ENCODE measurements at places on chromosomes 3 and 15.

GRCh38 chr3:109430911-109431563, 93.7 kb upstream of the DPPA4 start:
- DNase-seq, result no peak

GRCh38 chr15:60972301-60972700, 256.8 kb downstream of the RORA start:
- DNase-seq, result no peak

DNA sequence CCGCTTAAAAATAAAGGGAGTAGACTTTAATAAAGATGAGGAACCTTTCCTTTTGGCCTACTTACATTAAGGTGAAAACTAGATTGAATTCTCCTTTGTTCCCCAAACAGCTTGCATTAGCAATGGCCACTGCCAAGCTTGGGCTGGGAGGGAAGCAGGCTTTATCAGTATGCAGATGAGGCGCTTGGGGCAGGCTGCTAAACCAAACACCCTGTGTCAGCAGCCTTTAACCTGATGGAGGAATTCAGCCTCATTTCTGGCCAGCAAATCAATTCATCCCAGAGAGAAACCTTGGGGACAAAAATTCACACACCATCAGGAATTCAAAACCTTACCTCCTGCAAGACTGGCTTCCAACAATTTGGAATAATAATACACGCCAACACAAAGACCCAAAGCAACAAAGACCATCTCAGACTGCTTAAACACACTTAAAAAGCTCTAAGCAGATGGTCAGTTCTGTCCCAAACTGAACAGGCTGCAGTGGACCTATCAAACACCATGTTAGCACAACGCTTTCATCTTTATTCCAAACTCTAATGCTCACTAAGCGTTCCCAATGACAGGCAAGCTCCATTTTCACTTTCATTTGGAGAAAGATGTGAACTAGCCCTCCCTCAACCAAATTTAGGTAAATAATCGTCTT, 255.1 kb upstream of the CMC1 start:
- DNase-seq, result no peak

GRCh38 chr3:98534734-98535133, 3.0 kb downstream of the GPR15 start:
- no peak for DNase-seq

GRCh38 chr15:52171807-52172206, 19.4 kb downstream of the GNB5 start:
- DNase-seq, result no peak

- no peak for DNase-seq
Observed at GRCh38 chr3:161689584-161690298, 193.1 kb downstream of the OTOL1 start.

DNA sequence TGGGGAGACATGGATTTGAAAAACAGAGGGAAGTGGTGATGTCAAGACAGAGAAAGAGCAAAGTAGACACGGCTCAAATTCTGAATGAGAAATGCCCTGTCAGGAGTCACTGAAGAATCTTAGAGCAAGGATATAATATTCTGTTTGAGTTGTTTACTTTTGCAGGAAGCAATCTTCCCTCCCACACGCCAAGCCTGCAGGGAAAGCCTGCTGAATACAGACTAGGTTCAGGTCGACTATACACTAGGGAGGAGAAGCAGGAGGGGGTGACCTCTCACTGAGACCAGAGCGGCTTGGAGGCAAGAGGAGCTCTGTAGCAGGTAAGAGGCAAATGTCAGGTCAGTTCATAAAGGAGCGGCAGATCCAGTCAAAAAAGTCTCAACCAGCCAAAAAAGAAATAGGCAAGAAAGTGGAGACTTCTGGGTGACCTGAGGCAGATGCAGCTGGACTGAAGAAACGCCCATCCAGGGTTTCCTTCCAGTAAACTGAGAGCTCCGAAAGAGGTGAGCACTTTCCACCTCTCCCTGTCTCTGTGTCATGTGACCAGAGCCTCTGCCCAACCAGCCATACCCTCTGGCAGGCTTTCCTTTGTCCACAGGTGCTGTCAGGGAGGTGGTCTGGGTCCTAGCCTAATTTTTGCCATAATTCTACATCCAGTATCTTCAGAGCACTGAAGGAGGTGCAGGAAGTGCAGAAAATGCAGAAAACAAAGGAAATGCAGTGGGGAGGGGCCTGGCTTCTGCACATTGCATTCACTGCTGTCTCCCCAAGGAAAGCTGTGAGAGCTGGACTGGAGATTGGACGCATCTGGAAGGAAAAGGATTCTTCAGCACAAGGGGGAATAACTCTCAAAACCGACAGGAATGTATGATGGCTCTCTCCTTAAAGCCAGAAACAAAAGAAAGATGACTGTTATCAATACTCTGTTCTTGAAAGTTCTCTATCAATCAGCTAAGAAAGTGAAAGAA, 37.8 kb upstream of the CTXND1 start:
- no peak for DNase-seq
